Left lung (tissue), 14 donors: ENCODE measurements at places on chromosomes 5 and 9. TPM values are rescaled to one million over a fixed set of nuclear protein-coding genes. Genes with fewer than 3 reads are reported as not detected.

POLE3 gene
- 43.3 TPM for total RNA-seq

FRMPD1 gene
- total RNA-seq = not detected

BRINP1 gene
- total RNA-seq = 0.42 TPM

DNA sequence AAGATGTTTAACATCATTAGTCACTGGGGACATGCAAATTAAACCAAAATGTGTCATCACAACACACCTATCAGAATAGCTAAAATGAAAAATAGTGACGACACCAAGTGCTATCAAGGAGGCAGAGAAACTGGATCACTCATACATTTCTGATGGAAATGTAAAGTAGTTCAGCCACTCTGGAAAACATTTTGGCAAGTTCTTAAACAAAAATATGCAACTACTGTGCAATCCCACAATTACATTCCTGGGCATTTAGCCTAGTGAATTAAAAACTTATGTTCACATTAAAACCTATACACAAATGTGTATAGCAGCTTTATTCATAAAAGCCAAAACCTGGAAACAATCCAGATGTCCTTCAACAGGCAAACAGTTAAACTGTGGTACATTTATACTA is 53.1 kb downstream of the SVEP1 start:
- no peaks in the 10 kb centered on the region for H3K27me3 ChIP-seq
- H3K27ac ChIP-seq = no peak overlapping the region
- no peak overlapping the region for H3K4me3 ChIP-seq
- no peaks in the 10 kb centered on the region for H3K4me1 ChIP-seq
- no peak for DNase-seq

TAF11L5 gene
- total RNA-seq = not detected

TNFSF15 gene
- total RNA-seq = 11.5 TPM

- H3K27me3 ChIP-seq = no peaks in the 10 kb centered on the region
- peaks cover 40% of the 10 kb centered on the region for H3K36me3 ChIP-seq
Observed at GRCh38 chr5:67120032-67120431, 76.6 kb downstream of the CD180 start.

DNA sequence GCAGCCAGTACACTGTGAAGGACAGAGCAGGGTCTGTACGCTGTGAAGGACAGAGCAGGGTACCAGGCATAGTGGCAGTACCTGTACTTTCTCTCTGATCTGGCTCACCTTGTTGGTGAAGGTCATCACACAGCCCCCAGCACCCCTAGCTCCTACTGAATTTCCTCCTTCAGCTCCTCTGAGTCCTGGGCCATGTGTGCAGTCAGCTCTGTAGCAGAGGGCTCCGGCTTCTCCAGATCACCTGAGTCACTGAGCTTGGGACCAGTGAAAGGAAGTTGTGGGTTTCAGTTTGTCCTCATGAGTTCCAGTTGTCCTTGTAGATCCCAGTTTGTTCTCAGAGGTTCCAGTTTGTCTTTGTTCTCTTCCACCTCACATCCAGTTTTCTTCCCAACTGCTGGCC is 5.5 kb downstream of the NUDT2 start:
- H3K36me3 ChIP-seq = no peaks in the 10 kb centered on the region
- H3K4me1 ChIP-seq = no peaks in the 10 kb centered on the region
- H3K4me3 ChIP-seq = no peak overlapping the region
- no peak overlapping the region for H3K27ac ChIP-seq

DNA sequence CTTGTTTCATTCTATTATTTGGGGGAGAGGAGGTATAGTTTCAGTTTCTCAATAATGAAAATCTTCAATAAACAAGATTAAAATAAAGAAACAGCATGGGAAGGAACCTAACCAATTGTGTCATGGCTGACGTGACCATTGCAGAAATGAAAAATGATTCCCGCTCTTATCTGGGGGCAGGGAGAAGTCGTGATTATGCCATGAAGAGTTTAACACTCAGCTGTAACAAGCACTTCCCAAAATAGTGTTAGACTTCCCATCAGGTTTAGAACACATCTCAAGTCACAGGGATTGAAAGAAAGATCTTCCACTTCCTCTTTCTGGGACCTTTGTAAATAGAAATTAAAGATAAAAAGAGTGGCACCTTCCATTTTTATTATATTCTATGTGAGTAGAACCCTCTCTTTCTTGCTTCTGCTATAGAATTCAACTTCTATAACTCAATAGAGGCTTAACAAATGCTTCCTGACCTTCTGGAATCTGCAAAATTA is 122.2 kb downstream of the TRPM6 start:
- no peaks in the 10 kb centered on the region for H3K4me1 ChIP-seq
- no peak overlapping the region for H3K4me3 ChIP-seq
- no peak overlapping the region for H3K27ac ChIP-seq

ZBTB26 gene
- 5.2 TPM for total RNA-seq

DNA sequence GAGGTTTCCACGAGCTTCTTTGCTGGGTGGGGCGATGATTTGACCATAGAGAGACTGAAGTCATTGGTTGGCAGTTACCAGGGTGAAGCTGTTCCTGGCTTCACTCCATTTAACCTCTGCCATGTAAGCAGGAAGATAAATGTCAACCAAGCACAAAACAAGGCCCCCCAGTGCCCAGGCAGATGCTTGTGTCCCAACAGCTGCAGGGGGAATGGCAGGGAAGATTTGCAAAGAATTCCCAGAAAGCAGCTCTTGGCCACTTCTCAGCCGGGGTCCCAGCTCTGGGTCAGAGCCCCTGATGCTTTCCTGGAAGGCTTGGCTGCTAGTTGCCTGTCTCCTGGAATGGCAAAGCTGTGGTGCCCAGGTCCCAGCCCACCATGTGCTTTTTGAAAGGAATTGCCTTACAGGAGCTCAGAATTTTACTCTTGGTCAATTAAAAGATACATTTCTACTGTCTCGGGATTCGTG is 383.4 kb downstream of the ENC1 start:
- H3K4me3 ChIP-seq = no peak overlapping the region
- peak overlapping the region; percentile 66 for H3K27ac ChIP-seq
- H3K27me3 ChIP-seq = no peaks in the 10 kb centered on the region
- H3K4me1 ChIP-seq = peaks cover 20% of the 10 kb centered on the region
- no peaks in the 10 kb centered on the region for H3K36me3 ChIP-seq

DNA sequence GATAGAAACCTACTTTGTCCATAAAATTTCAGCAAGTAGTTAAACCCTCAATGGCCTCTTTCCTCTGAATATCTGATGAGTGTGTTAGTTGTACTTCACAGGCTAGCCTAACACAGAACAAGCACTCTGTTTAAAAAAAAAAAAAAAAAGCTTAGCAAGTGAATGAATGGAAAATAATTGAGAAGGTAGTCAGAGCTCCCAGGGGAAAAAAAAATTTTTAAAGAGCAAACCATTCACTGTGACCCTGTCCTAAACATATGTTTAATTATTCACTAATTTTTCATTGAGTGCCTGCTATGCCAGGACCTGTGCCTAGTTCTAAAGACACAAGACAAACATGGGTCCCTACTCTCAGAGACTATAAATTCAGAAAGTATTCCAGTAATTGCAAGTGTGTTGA is 69.3 kb downstream of the SH3RF2 start:
- no peak for DNase-seq
- H3K27me3 ChIP-seq = no peaks in the 10 kb centered on the region
- H3K27ac ChIP-seq = no peak overlapping the region

SAXO1 gene
- total RNA-seq = not detected

GALNT12 gene
- 21.3 TPM for total RNA-seq

GRCh38 chr9:89462817-89463683 is 34.9 kb downstream of the SEMA4D start:
- H3K27ac ChIP-seq = no peak overlapping the region
- H3K36me3 ChIP-seq = no peaks in the 10 kb centered on the region
- no peak for DNase-seq
- H3K4me3 ChIP-seq = no peak overlapping the region
- H3K27me3 ChIP-seq = no peaks in the 10 kb centered on the region
- no peaks in the 10 kb centered on the region for H3K4me1 ChIP-seq

GRCh38 chr5:156589104-156589945 is 260.8 kb upstream of the PPP1R2B start:
- no peak overlapping the region for H3K4me3 ChIP-seq
- H3K4me1 ChIP-seq = no peaks in the 10 kb centered on the region
- H3K27me3 ChIP-seq = no peaks in the 10 kb centered on the region
- DNase-seq = peak; percentile 67

HNRNPAB gene
- total RNA-seq = 126 TPM

DNA sequence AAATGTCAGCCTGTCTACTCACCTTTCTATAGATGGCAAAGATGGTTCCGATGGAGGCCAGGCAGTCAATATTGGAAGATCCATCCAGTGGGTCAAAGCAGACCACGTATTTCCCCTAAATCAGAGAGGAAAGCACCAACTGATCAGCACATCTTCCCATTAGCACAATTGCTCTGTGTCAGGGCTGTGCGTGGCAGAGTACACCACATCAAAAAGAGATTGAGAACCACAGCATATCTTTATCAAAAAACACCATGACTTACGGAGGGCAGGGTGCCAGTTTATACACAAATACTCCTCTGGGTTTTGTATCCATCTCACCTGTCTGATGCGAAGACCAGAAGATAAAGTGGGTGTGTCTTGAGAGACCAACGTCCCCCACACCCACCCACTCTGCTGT is 9.1 kb downstream of the FBP2 start:
- DNase-seq = no peak
- H3K4me1 ChIP-seq = no peaks in the 10 kb centered on the region
- H3K27me3 ChIP-seq = no peaks in the 10 kb centered on the region
- no peaks in the 10 kb centered on the region for H3K36me3 ChIP-seq
- no peak overlapping the region for H3K27ac ChIP-seq
- H3K4me3 ChIP-seq = no peak overlapping the region

CATSPER3 gene
- total RNA-seq = 0.85 TPM

GRCh38 chr9:79581388-79581787 is 9.6 kb downstream of the TLE4 start:
- no peaks in the 10 kb centered on the region for H3K36me3 ChIP-seq
- H3K27me3 ChIP-seq = no peaks in the 10 kb centered on the region
- no peak overlapping the region for H3K4me3 ChIP-seq
- no peak overlapping the region for H3K27ac ChIP-seq

DNA sequence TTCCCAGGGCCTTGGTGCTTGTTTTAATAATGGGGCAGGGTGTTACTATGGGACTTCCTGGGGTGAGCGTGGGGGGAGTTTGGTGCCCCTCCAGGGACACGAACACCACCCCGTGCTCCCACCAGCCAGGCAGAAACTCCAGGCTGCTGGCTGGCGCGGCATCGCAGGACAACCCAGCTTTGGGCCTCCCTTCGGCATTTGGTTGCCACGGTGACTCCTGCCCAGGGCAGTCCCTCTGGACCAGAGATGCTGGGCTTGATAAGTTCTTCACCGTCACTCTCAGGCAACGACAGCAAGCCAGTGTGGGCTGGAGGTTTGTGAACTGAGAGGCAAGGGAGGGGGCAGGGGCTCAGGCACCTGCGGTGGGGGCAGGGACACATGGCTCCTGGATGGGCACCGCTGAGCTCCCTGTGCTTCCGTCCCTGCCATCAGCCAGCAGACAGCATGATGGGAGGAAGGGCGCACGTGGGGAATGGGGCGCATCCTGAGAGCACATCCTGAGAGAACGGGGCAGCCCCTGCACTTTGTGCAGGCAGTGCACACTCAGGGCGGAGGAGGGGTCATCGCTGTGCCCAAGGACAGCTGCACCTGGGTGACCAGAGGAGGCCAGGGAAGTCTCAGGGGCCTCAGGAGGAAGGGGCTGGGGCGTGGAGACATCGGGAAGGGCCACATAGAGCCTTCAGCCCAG is 116.4 kb downstream of the RXRA start:
- H3K36me3 ChIP-seq = no peaks in the 10 kb centered on the region
- H3K4me1 ChIP-seq = peaks cover 7% of the 10 kb centered on the region
- no peak overlapping the region for H3K27ac ChIP-seq

- no peaks in the 10 kb centered on the region for H3K36me3 ChIP-seq
- H3K27ac ChIP-seq = no peak overlapping the region
- DNase-seq = no peak
Observed at GRCh38 chr9:17394881-17395510, 183.9 kb upstream of the SH3GL2 start.

GRCh38 chr9:71936066-71936465 is 24.6 kb downstream of the C9orf85 start:
- H3K27ac ChIP-seq = no peak overlapping the region
- H3K36me3 ChIP-seq = no peaks in the 10 kb centered on the region
- H3K4me3 ChIP-seq = no peak overlapping the region
- H3K27me3 ChIP-seq = no peaks in the 10 kb centered on the region
- DNase-seq = no peak
- no peaks in the 10 kb centered on the region for H3K4me1 ChIP-seq
